ENCODE measurements at places on chromosomes 7 and 10.

DNA sequence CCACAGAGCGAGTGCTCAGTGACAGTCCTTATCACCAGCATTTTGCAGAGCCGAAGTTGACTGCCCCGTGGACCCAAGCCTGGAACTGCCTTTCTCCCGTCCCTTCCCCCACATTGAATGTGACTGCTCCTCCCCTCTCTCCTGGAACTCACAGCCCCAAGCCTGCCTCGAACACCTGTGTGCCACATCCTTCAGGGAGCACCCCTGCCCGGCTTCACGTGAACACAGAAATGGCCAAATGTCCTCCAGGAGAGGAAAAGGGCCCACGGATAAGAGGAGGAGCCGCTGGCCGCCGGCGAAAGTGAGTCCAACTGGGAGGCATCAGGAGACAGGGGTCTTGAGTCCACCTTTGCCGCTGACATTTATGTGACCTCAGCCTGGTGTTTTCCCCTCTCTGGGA, 16.2 kb downstream of the STX1A start:
- no peak for DNase-seq

- no peak for DNase-seq
Measured at GRCh38 chr10:33337326-33337957, 3.0 kb upstream of the NRP1 start.

GRCh38 chr7:131369354-131369753, 41.7 kb downstream of the MKLN1 start:
- DNase-seq: no peak

DNA sequence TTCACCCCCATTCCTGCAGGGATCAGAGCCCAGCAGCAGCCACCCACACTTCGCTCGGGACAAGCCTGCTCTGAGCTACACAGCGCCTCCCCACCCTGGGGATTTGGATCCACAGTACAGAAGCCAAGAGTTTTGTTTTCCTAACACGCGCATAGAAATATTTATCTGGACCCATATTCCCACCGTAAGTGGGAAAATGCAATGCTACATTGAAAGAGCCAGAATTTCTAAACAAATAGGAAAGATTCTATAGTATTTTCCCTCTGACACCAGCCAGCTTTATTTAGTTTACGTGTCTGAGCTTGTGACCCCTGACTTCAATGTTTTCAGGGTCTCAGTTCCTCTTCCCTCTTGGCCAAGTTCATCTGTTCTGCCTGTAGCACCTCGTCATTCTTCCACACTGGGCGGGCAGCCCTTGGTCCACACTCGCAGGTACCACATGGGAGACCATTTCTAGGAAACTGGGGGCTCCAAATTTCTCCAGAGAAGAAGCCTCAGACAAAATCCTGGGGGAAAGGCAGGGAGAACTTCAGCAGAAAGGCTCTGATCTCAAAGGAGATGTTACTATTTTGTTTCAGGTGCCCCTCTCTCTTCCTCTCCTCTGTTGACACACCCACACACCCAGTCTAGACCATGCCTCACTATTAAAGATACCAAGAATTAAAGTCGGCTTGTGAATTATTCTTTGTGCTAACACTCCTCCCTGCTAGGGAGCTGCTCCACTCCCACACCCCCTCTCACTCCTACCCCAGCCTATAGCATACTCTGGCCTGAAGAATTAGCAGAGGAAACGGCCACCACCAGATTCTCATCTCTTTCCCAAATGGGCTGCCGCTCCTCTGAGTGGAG, 116.0 kb upstream of the PCGF5 start:
- no peak for DNase-seq

GRCh38 chr7:69364813-69365643, 233.2 kb upstream of the AUTS2 start:
- no peak for DNase-seq

- DNase-seq: no peak
Measured at GRCh38 chr7:29458933-29459332, 104.7 kb upstream of the PRR15 start.

DNA sequence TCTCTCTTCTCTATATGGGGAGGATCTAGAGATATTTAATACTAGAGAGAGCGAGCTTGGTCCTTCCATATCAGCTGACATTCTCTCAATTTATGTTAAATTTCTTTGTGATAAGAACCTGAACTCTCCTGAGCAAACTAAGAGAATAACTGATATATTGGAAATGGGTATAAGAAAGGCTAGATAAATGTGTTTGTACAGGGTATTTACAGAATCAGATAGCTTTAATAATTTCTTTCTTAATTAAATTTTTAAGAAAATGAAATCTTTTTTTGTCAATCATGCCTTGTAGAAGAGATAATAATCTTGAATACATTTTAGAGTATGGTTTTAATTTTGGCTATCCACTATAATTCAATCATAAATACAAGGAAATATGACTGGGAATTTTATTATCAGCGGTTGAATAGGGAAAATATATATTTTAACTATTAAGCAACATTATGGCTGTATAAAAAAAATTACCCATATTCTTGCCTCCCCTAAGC, 58.7 kb downstream of the ANKIB1 start:
- DNase-seq: no peak

- DNase-seq: no peak
Measured at GRCh38 chr10:112793202-112793921, 156.7 kb upstream of the TCF7L2 start.

DNA sequence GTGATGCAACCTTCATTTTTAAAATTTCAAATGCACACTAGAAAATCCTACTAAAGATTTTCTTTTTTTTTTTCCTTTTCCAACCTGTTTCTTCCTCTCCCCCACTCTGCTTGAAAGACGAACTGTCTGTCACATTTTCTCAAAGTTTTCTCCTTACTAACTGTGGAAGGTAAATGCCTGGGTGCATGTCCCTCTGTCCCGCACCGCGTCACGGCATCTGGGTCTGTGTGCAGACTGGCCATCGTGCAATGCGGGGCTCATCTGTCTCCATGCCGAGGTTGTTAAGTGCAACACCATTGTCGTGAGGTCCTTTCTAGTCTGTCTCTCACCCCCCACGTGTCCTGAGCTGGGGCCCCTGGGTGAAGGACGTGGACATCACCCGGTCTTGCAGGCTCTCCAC, 28.4 kb downstream of the PFKFB3 start:
- DNase-seq: no peak

- DNase-seq: no peak
Measured at GRCh38 chr7:17558135-17558534, 259.7 kb downstream of the AHR start.

DNA sequence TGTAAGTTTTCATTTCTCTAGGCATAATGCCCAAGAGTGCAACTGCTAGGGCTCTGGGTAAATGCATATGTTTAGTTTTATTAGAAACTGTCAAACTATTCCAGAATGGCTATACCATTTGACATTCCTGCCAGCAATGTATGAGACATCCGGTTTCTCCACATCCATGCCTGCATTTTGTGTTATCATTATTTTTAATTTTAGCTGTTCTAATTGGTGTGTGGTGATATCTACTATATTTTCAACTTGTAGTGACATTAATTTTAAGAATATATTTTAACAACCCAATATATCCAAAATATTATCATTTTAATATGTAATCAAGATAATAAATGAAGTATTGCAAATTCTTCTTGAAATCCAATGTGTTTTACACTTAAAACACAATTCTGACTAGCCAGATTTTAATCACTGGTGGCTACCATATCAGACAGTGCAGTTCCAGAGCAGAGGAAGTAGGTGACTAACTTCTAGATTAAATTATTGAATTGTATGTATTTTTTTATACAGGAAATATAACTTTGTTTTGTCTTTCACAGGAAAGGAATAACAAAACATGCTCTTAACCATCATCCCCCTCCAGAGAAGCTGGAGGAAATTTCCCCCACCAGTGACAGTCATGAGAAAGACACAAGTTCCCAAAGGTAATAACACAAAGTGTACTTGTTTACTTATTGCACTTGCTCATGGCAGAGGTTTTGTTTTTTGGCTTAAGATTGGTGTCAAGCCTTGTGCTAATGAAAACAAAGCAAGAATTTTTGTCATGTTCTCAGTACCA, 6.4 kb downstream of the FAM149B1 start:
- DNase-seq: no peak

GRCh38 chr10:43897765-43898419, 249.2 kb upstream of the ZNF32 start:
- DNase-seq: no peak

Measured in pons (tissue), 1 donor.